Stimulated activated memory B cell treated with anti-CD40 and anti-IgM and Interleukin-4, amounts not matched to agents 10 μg/mL and 1 μg/mL and 100 μg/mL, for 72 hours (primary cell): ENCODE measurements at places on chromosomes 5 and 9.

GRCh38 chr5:152568016-152568415 is 162.9 kb upstream of the NMUR2 start:
- no peak for ATAC-seq

DNA sequence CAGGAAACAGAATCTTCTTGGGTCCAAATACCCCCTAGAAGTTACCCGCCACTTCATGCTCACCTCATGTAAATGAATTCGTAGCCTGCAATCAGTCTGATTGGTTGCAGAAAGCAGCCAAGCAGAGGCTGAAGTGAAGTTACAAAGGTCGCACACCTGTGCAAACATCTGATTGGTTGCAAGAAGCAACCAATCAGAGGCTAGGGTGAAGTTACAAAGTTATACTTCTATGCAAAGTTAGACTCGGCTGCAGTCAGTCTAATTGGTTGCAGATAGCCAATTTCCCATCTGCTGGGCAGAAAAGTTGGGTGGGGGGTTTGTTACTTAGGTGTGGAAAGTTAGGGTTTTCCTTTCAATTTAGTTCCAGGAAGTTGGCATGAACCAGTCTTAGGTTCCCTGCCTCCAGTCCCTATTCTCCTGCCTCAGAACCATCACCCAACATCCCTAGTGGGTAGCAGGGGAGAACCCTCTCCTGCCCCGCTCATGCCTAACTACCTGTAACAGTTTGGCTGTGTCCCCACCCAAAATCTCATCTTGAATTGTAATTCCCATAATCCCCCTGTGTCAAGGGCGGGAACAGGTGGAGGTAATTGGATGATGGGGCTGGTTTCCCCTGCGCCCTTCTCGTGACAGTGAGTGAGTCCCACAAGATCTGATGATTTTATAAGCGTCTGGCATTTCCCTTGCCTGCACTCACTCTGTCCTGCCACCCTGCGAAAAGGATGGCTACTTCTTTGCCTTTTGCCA is 1.2 kb upstream of the RUSC2 start:
- no peak for ATAC-seq

DNA sequence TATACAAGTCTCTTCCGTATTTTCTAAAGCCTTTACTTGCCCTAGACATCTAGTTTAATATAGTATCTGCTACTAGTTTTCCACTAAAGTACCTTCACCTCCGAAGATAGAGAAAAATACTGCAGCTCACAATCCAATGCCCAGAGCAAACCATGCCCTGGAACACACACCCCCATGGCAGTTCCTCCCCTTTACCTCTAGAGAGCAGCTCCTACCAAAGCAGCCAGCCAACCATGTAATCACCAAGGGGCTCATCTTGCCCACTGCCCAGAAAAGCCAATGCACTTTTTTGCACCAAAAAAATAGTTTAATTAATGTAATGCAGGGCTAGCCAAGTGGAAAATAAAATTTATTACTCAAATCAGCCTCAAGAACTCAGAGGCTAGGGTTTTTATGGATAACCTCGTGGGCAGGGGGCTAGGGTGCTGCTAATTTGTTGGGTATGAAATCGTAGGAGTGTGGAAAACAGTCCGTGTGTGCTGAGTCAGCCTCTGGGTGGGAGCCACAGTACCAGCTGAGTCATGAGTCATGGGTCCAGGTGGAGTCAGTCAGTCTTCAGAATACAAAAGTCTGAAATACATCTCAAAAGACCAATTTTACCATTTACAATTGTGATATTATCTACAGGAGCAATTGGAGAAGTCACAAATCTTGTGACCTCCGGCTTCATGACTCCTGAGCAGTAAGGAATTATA is 120.1 kb upstream of the ACO1 start:
- ATAC-seq, result no peak

- ATAC-seq, result no peak
Observed at GRCh38 chr9:21969011-21969940, 24.9 kb downstream of the CDKN2A start.

DNA sequence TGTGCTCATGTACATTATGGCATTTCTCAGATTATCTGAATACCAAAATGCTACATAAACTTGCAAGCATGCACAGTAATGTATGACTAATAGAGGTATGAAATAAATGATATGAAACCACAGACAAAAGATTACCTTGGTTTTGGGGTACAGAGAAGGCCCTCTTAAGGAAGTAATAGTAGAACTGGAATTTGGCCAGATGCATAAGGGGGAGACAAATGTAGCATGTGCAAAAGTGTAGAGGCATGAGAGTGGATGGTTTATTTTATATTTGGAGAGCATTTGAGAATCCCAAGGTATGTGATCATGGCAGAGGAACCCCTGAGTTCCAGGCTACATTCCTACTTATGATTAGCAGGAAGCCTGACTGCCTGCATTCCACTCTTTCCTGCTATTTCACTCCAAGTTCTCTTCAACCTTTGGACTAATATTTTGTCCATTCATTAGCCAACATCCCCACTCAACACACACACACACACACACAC is 74.2 kb downstream of the MAMDC2 start:
- no peak for ATAC-seq

DNA sequence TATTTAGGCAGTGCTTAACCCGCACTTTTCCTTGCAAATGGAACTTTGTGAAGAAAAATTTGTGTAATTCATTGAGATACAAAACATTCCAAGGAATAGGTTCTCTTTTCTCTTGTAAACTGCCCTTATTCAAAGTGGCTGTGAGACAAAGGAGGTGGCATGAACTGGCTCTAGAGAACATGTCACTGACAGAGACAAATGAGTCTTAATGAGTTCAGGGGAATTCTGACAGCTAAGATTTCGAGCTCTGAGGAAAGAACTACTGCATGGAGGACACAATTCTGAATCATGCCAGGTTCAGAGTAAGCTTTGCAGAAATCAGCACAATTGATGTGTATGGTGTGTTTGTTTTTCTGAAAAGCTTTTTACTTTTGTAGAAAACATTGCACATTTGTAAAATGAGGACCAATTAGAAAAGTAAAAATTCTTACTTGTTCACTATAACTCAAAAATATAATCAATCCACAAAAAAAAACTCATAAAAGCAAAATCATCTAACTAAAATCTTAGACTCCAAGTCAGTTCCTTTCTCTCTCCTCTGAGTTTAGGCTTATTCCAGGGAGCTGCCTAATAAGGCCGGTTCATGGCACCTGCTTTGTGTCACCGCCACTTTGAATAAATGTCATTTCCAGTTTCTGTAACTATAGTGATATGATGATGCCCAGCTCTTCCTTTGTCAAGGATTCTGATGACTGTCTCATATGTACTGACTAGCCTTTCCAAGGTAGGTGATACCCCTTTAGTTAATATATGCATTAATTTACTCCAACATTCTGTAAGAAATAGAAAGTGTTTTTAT is 163.2 kb downstream of the HCN1 start:
- no peak for ATAC-seq

DNA sequence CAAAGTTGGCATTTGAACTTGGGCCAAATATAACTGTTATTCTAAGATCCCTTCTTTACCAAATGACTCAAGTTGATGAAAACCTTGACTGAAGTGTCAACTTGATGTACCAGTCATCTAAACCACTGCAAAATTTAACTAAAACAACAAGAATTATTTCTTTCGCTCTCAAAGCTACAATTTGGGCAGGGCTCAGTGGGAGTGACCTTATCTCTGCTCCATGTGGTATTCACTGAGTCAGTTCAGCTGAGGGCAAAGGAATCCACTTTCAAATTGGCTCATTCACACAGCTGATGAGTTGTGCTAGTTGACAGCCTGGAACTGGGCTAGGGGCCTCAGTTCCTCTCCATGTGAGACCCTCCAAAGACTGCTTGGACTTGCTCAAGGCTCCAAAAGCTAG is 166.3 kb downstream of the RORB start:
- no peak for ATAC-seq
